ENCODE measurements at places on chromosomes 3 and 15. TPM values are rescaled to one million over a fixed set of nuclear protein-coding genes. Genes with fewer than 3 reads are reported as not detected.

DNA sequence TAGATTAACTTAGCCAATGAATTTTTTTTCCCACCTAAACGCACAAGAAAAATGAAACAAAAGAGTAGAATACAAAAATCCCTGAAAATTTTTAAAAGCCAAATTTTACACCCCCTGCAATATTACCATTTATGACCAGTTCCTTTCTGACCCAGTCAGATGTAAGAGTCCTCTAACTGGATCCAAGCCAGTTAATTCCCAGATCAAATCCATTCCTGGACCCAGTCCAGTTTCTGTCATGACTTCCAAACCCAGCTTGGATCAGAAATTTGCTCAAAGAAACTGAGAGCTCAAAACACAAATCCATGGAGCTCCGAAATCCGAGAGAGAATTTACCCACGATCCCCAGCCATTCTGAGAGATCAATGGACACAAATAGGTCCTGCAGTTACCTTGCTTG lies 17.0 kb upstream of the ALDH1L1 start:
- no peak for DNase-seq

DNA sequence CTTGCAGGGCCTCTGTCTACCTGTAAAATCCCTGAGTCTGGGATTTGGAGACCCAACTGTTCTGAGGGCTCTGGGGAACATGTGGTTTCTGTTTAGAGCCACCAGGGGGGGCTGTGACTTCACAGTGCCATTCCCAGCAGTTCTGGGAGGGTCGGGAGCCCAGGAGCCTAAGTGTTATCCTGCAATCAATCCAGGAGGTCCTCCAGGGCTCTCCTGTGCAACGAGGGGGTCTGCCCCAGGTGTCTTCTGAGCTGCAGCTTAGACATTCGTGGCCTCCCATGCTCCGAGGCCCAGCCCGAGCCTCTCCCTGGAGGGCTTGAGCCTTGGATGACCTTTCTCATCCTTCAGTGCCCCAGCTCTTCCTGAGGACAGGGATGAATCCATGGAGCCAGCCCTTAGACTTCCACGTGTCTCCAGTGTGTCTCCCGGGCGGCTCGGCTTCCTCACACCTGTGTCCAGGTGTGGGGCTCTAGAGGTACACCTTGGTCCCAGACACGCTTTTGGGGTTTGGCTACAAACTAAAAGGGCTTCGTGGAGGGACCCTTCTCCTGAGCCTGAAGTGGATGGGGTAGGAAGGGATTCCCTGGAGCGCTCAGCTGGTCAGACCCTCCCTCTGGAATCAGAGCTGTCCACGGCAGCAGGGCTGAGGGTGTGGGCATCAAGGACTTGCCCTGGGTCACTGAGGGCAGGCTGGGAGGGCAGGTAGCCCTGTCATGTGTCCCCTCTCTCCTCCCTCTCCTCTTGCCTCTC lies 20.3 kb upstream of the ABTB1 start:
- peak; percentile 47 for DNase-seq

DNA sequence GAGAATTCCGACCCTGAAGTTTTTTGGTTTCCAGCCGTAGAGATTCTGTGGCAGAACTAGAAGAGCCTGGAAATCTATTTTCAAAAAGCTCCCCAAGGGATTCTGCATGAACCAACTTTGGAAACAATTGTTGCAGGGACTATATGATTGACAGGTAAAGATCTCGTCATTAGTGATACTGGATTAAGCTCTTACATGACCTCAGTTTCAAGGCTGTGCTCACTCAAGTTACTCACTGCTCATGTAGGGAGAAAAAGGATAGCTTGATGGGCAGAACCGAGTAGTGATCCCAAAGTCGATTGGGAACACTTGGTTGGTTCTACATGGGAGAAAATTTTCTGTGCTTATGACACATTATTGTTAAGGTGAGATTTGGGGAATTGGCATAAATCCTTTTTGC lies 142.3 kb upstream of the RASGRP1 start:
- no peak for DNase-seq

CFAP100 gene
- 1.1 TPM for total RNA-seq
